Endothelial cell (in vitro differentiated cells): ENCODE measurements at places on chromosomes 4 and X.
A peak's percentile ranks its signal among the peaks of the same experiment; 100 is the strongest.

DNA sequence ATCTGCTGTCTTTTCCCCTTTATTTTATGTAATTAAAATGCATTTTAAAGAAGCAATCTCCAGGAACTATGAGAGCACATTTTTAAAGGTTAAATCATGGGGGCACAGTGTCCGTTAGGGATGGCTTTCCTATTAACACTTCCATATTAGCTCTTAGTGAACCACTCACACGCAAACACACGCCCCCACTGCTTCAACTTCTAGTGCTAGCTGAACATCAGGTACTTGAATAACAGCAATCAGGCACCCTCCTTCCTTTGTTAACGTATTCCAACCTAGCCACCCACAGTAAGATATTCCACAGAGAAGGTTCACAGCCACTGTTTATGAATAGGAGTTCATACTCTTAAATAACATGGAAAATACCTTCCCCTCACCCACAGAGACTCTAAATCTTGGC lies 9.3 kb downstream of the TMEM255A start:
- no peaks in the 10 kb centered on the region for H3K36me3 ChIP-seq
- DNase-seq, result no peak
- H3K4me3 ChIP-seq, result no peak overlapping the region
- peaks cover 2% of the 10 kb centered on the region for H3K27me3 ChIP-seq

GRCh38 chr4:99648321-99648720 lies 9.3 kb downstream of the C4orf54 start:
- peaks cover 13% of the 10 kb centered on the region for H3K4me1 ChIP-seq
- H3K36me3 ChIP-seq, result no peaks in the 10 kb centered on the region
- H3K27me3 ChIP-seq, result peaks cover 3% of the 10 kb centered on the region
- H3K27ac ChIP-seq, result no peak overlapping the region
- H3K4me3 ChIP-seq, result peak overlapping the region; percentile 56

DNA sequence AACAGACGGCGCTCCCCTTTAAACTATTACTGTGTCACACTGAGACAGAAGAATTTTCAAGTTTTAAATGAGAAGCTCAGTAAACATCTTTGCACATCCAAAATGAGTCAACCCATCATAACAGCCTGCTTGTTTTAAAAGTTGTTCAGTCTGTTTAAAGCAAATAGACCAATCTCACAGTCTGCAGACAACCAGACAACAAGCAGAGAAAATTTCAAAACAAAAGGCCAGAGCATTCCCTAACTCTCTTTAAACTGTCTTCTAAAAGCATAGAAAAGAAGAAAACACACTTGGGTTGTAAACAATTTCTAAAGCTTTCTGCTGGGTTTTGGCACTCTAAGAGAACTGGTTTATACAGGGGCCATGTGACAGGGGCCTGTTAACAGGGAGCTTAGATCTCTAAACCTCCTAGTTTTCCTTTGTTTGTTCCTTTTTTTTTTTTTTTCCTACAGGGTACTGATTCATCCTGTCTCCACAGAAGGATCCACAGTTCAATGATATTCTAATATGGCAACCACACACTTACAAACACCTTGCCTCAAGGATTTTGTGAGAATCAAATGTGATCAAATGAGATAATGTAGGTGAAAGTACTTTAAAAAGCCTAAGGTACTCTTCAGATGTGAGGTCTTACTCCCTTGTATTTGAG lies 100.8 kb upstream of the MAML3 start:
- H3K4me3 ChIP-seq, result no peak overlapping the region
- H3K36me3 ChIP-seq, result no peaks in the 10 kb centered on the region

DNA sequence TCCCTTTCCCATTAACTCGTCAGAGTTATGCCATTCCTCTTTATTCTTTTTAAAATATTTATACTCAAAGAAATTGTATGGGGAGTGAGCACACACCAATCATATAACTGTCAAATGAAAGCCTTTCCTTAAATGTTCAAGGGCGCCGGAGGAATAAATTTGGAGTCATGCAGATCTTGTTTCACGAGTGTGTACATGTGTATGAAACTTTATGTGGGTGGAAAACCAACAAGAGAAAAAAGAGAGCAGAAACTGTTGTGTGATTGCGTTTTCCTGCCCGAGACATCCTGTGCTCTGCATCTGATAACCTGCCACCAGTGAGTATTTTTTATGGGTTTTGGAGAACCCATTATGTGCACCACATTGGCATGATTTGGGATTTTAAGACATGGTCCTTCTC lies 88.3 kb downstream of the FHDC1 start:
- H3K4me1 ChIP-seq, result no peaks in the 10 kb centered on the region
- no peak overlapping the region for H3K27ac ChIP-seq
- no peak overlapping the region for H3K4me3 ChIP-seq
- H3K36me3 ChIP-seq, result peaks cover 9% of the 10 kb centered on the region

- H3K4me3 ChIP-seq, result no peak overlapping the region
- no peaks in the 10 kb centered on the region for H3K36me3 ChIP-seq
- no peak overlapping the region for H3K27ac ChIP-seq
- H3K4me1 ChIP-seq, result no peaks in the 10 kb centered on the region
- DNase-seq, result no peak
Observed at GRCh38 chrX:39513836-39514235, 583.9 kb downstream of the BCOR start.
